HS-5 (cell line): ENCODE measurements at places on chromosomes 16 and 17.

- DNase-seq = no peak
Observed at GRCh38 chr16:50501986-50502615, 46.1 kb upstream of the NKD1 start.

GRCh38 chr16:24871891-24872290, 26.1 kb downstream of the SLC5A11 start:
- DNase-seq = no peak

- no peak for DNase-seq
Observed at GRCh38 chr17:67652433-67652832, 65.3 kb upstream of the NOL11 start.

GRCh38 chr17:57010487-57010886, 32.6 kb downstream of the SCPEP1 start:
- DNase-seq = no peak

- no peak for DNase-seq
Observed at GRCh38 chr16:19781226-19781625, 63.2 kb downstream of the IQCK start.

DNA sequence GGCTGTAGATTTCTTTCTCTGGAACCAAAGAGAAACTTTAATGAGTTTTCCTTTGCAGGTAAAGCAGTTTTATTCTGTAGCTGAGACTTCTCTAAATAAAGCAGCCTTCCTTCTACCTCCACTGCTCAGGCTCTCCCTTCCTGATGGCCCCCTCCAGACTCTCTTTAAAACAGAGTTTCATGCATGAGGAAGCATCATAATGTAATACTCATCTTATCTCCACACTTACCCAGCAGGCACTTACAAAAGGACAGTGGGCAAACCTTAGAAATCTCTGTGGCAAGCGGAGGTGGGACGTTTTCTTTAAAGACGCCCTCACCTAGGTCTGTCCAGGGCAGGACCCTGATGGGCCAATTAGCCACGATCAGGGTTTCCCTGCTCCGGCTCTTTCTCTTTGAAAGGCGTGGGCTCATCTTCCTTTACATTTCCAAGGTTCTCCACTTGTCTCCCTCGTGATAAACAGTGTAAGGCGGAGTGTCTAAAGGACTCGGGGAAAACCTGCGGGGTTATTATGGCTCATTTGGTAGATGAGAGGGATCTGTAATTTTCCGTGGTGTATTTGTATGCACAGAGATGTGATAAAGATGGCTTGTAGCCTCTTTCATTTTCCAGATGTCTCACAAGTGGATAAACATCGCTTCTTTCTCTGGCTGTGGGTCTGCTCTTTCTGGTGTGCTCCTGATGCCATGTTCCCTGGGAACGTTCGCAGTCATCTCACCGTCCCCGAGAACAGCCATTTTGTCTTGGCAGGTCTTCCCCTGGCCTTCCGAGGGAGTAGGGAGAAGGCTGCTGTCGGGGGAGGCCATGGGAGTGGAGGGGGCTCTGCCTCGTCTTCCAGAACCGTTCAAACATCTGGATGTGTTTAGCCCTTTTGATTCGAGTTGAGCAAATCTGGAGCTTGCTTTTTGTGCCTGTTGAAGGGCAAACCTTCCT, 239.0 kb downstream of the CCDC182 start:
- no peak for DNase-seq
